ENCODE measurements at places on chromosomes 1 and 21. TPM values are rescaled to one million over a fixed set of nuclear protein-coding genes. Genes with fewer than 3 reads are reported as not detected.

The CLEC20A gene
- polyA plus RNA-seq: not detected

- DNase-seq: no peak
Measured at GRCh38 chr1:60963167-60963940, 119.0 kb upstream of the NFIA start.

GRCh38 chr1:168801032-168801745, 72.2 kb upstream of the DPT start:
- no peak for DNase-seq

The FAM151A gene
- polyA plus RNA-seq: not detected

The NEXN gene
- polyA plus RNA-seq: 0.57 TPM

- DNase-seq: no peak
Measured at GRCh38 chr1:50275566-50275965, 147.7 kb downstream of the DMRTA2 start.
